Activated naive CD8-positive, alpha-beta T cell treated with anti-CD3 and anti-CD28 coated beads for 36 hours (primary cell): ENCODE measurements at places on chromosomes 1 and 21.
A peak's percentile ranks its signal among the peaks of the same experiment; 100 is the strongest.

GRCh38 chr1:201905234-201905890, 16.7 kb downstream of the SHISA4 start:
- no peak for DNase-seq

GRCh38 chr1:89085781-89086180, 20.8 kb upstream of the GBP1 start:
- no peak for DNase-seq

DNA sequence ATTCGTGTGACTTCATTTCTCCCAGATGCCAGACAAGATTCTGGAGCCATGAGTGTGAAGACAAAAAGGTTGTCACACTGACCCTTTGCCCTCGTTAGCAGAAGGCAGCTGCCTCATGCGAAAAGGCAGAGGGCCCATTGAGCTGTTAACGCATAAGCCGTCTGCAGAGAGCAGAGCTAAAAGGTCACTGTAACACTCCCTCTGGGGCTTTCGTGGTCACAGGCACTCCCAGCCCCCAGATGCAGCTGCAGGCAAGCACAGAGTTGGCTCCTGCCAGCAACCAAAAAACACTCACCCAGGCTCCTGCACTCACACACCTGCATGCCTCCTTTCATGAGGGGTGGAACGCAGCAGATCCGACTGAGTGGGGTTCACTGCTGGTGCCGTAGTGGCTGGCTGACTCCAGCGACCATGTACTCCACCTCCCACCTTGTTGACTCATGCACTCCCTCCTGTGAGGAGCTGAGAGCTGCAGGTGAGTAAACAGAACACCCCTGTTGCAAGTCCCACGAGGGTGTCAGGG, 287.5 kb downstream of the SMYD3 start:
- DNase-seq = no peak

DNA sequence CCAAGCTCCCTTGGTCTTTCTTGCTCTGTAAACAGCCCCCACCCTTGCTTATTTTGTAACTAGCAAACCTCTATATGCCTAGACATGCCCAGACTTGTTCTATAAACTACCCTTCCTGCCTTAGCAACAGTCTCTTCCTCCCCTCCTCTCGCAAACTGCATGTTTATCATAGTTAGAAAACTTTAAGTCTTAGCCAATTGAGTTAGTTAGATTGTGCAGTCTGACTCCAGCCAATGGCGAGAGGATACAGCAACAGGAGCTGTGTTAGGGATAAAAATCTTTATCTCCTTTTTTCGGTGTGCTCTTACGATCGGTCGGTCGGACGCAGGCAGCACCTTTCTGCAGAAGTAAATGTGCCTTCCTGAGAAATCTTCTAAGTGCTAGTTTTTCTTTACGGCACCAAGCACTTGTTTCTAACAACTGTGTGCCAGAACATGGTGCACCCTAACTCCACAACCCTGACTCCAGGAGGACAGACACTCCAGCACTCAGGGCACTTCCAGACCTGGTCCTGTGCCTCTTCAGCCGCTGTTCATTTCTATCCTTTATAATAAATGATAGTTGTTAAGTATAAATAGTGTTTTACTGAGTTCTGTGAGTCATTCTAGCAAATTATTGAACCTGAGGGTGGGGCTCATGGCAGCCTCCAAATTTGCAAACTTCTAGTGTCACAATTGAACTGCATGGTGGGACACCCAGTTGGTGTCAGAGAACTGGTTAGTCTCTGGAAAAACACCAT, 25.7 kb upstream of the GNG4 start:
- DNase-seq = no peak

- DNase-seq = no peak
Observed at GRCh38 chr1:8203056-8203455, 114.9 kb upstream of the SLC45A1 start.

DNA sequence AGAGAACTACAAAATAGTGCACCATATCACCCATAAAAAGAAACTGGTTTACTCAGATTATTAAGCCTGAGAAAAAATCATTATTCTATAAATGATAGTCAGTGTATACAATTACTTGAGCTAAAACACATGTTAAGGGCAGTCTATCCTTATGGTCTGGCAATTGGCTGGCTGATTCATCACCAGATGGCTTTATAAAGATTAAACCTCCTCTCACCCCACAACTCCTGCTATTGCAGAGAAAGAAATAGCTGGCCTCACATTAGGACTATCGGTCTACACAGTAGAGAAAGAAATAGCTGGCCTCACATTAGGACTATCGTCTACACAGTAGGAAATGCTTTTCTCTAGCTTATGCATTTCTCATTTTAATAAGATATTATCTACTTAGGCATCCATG, 21.2 kb downstream of the CEP170 start:
- no peak for DNase-seq

DNA sequence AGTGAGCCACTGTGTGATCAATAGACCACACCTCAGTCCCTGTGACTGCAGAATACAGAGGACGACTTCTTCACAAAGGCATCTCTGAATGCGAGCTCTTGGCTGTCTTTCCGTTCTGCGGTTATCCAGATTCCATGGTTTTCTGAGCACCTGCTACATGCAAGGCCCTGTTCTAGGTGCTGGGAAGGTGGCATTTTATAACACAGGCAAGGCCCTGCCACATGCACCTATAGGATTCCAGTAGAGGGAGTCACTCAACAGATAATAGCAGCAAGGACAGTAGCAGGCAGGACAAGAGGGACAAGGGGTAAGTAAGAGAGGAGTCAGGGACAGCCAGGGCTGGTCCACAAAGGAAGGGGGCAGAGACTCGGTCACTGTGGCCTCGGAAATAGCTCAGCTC, 9.0 kb downstream of the URB1 start:
- DNase-seq = no peak

DNA sequence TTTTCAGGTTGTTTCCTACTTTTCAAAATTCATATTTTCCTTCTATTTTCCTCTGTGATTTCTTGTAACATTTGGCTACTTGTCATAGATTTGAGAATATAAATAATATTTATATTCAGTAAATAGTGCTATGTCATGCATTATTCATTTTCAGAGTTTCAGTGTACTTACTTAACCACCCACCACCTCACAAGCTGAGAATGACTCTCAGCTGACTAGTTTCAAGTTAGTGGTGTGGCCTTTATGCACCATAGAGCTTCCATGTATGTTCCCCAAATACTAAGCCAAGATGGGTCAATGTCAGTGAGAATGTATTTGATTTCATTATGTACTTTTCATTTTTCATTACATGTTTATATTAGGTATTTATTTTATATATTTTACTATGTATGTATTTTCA, 56.9 kb upstream of the RGS1 start:
- no peak for DNase-seq

- no peak for DNase-seq
Observed at GRCh38 chr21:44019568-44019958, 7.5 kb downstream of the TRAPPC10 start.

DNA sequence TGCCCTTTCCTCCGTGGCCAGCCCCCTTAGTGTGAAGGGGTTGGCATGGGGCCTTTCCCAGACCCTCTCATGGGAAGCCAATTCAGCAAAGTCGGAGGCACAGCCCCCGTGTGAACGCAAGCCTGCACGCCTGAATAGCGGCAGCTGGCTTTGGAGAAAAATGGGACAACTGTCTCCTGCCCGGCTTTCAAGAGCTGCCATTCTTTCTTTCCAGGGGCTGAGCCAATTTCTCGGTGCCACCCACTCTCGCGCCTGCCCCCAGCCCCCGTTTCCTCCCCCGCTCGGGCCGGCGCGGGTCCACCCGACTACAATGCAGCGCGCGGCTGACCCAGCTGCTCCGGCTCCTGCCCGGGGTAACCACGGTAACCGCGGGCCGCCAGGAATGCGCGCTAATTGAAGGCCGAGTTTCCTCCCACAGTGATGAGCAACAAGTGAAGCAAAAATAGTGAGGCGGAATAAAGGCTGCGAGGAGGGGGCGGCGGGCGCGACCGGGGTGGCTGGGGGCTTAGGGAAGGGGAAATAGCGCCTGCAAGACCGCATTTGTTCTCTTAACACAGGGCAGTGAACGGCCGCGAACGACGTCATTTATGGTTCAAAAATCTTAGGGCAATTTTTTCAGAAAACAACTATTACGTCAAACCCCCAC, 27.8 kb downstream of the ILDR2 start:
- peak; percentile 4 for DNase-seq

GRCh38 chr21:26751305-26751704, 93.9 kb downstream of the ADAMTS1 start:
- no peak for DNase-seq

GRCh38 chr1:39907528-39908453, 6.1 kb upstream of the MYCL start:
- no peak for DNase-seq

GRCh38 chr1:202117898-202118371, 4.8 kb upstream of the GPR37L1 start:
- DNase-seq = no peak

DNA sequence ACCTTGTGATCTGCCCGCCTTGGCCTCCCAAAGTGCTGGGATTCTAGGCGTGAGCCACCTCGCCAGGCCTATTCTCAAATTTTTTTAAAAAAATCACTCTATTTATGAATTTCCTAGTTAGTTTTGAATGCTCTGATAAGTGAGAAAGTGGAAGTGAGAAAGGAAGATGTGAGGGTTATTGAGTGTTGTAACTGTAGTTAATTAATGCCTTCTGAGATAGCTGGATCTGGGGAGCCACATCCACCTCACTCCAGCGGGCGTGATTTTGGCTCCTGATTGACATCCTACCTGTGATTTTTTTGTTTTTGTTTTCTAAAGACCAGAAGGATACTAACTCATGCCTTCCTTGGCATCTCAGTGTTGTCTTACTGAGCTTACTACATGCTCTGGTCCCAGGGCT, 65.6 kb downstream of the ST3GAL3 start:
- DNase-seq = no peak

GRCh38 chr1:228837817-228838716, 102.8 kb downstream of the RHOU start:
- no peak for DNase-seq

- DNase-seq = no peak
Observed at GRCh38 chr1:36652586-36652985, 169.9 kb upstream of the CSF3R start.

DNA sequence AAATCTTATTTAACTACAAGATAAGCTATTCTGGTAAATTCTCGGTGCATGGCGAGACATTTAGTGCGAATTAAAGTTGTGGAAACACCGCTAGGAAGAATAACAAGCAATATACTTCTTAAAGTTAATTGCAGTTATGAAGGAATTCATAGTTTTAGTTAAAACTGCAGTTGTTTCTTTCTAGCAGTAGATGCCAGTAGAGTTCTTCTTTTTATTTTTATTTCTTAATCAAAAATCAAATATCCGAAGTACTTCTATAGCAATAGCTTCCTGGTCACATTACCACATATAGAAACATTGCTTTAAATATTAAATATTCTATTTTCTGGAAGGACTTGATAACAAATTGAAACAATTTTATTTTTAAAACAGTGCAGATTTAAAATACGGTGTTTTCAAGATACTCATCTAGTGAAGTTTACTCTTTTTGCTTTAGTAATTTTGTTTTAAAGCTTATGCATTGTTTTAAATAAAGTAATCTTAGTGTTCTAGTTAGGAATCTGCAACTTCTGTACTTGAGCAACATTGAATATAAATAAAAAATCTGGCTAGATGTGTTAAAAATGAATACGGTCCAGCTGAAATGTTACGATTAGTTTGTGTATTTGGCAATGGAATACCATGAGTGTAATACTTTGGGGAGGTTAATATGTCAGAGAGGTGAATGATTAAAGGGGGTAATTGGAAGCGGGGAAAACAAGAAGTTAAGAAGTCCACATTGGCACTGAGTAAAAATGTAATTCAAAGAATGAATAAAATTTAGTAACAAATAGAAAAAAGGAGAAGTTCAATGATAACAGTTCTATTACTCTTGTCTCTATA, 2.7 kb upstream of the PRKACB start:
- no peak for DNase-seq
